CD4-positive, alpha-beta T cell treated with Interleukin-6 at 100 ng/mL for 8 hours (primary cell): ENCODE measurements at places on chromosomes 2 and 18.
A peak's percentile ranks its signal among the peaks of the same experiment; 100 is the strongest.

GRCh38 chr2:60045456-60045855, 508.0 kb downstream of the BCL11A start:
- no peak for DNase-seq

DNA sequence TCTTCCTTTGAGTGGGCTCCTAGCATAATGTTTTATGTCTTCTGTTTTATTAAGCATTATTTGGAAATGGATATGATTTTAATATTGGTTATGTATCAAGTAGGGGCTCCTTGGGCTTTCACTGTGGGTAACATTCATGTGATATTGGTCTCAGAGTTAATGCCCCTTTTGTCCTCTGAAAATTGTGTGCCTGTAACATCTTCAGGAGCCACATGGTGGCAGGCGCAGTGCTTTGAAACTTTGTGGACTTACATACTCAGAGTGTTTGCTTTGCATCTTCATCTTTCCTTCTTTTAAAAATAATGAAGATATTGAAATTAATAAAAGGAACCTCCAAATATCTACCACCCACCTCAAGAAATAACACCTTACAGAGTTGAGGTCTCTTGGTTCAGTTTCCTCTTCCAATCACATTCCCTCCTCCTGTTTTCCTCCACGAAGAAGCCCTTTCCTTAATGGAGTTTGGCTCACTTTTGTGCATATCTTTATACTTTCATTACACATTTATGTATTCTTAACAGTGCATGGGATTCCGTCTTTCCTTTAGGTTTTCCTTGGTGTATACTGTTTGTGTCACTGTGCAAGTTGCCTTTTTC, 73.5 kb downstream of the LIMS1 start:
- DNase-seq: peak; percentile 51

DNA sequence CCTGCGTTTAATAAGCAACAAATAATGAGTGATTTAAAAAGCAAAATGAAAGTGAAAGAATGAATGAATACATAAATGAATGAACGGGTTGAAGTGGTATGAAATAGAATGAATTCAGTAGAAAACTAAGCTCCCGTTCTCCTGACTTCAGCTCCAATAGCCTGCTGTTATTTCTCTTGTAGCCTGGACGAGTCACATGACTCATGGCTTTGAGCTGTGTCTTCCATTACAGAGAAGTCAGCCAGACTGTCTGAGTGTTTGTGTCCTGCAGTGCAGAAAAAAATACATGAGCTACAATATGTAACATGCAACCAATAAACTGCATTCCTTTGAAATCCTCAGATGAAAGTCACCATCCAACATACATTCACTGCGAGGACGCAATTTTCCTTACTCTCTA, 21.2 kb downstream of the SCG2 start:
- DNase-seq: no peak

- no peak for DNase-seq
Measured at GRCh38 chr2:217801115-217801531, 201.7 kb downstream of the TNS1 start.

DNA sequence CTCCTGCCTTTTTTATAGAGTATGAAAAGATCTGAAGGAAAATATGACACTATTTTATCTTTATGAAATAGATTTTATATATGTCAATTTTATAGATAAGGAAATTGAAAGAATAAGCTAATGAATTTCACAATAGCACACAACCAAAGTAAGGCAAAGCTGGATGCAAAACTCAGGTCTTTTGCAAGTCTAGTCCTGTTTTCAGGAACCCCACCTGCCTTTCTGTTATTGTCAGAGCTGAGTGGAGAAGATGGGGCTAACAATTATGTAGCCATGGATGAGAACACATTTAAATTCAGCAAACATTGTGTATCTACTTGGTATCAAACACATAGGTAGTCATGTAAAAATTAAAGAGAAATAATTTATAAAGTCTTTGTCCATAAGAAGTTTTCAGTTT, 161.5 kb upstream of the ZEB2 start:
- no peak for DNase-seq

DNA sequence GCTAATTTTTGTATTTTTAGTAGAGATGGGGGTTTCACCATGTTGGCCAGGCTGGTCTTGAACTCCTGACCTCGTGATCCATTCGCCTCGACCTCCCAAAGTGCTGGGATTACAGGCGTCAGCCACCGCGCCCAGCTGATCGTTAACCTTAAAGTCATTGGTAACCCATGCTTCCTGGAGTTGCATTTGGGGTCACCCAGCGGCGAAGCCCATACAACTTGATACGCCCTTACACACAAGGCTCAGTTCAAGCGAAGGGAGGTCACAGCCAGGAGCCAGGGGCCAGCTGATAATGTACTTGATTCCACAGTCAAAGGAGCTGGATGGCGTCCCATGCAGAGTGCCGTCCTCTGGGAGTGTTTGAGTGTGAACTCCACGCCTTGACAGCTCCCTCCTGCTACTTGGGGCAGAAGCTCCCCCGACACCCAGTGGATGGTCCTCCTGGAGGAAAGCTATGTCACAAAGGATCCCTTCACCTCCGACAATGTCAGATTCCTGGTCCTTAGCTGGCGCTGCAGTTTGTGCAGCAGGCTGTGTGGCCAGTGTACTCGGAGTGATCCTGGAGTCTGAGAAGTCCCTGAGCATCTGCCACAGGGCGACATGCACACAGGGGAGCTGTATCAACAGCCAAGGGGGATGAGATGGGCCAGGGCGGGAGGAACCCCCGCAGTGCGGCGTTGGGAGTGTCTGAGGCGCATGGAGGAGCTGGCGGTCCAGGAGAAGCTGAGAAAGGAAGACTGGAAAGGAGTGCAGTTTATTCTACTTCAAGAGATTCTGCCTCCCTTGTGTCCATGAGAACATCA, 7.9 kb downstream of the CLHC1 start:
- DNase-seq: no peak

DNA sequence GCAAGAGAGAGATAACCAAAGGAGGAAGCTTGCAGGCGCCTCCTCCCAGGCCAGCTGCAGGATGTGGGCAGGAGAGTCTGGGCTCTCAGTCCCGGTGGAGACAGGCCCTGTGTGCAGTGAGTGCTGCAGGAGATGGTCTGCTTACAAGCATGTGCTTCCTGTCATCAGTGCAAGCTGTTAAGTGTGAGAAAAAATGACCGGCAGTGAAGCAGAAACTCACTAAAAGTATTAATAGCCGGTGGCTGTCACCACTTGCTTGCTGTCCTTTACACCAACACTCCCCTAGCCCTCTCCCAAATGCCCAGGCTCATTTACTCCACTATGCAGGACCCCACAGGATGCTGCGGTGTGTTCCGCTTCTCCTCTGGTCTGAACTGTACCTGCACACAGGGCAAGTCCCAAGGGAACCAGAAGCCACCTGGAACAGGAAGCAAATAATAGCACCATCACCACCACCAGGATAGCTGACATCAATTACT, 435.6 kb upstream of the HS6ST1 start:
- no peak for DNase-seq

- no peak for DNase-seq
Measured at GRCh38 chr18:4020026-4020425, 435.1 kb downstream of the DLGAP1 start.

GRCh38 chr2:219632760-219633105, 5.3 kb downstream of the SLC4A3 start:
- DNase-seq: no peak

DNA sequence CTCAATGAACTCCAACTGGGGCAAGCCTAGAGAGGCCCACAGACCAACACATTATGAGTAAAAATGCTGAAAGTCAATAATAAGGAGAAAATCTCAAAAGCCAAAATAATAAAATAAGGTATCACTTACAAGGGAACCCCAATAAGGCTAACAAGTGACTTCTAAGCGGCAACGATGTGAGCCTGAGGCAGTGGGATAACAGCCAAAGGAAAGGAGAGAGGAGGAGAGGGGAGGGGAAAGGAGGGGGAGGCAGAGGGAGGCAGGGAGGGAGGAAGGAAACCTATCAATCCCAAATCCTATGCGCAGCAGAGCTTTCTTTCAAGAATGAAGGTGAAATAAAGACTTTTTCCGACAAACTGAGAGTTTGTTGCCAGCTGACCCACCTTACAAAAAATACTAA, 6.0 kb upstream of the NFATC1 start:
- DNase-seq: no peak

- DNase-seq: no peak
Measured at GRCh38 chr2:99974275-99974674, 168.1 kb downstream of the AFF3 start.

- DNase-seq: peak; percentile 89
Measured at GRCh38 chr2:196239622-196240587, 68.5 kb upstream of the STK17B start.

- DNase-seq: no peak
Measured at GRCh38 chr2:516131-516530, 161.1 kb downstream of the TMEM18 start.

- DNase-seq: no peak
Measured at GRCh38 chr18:50460062-50460461, 85.2 kb downstream of the SKA1 start.

DNA sequence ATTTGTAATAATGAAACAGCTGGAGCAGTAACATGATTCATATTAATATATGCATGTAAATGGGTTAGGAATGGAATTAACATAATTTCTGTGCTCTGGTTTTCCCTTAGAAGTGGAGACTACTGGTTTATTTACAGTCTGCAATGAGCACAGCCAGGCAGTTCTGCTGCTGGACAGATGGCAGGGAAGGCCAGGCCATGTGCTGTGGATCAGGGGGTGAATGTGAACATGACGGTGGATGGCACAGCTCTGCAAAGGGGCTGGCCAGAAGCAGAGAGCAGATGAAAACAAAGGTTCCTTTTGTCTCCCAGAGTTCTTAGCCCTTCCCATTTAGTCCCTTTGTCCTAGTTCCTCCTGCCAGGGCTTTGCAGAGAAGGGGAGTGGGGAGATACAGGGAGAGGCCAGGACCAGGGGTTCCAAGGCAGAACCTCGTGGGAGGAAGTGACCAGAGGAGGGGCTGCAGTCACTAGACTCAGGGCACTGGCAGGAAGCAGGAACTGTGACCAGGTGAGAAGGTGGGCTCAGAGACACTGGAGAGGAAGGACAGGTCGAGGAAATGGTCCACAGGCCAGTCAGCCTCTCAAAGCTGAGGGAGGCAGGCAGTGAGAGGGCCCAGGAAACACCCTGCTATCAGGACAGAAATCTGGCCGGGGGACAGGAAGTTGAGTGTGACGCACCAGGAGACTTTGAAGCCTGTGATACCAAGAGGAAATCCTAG, 112.9 kb upstream of the ATP8B1 start:
- no peak for DNase-seq

- DNase-seq: no peak
Measured at GRCh38 chr2:155308367-155309009, 610.0 kb downstream of the KCNJ3 start.

GRCh38 chr2:68351997-68352396, 13.1 kb upstream of the PLEK start:
- DNase-seq: no peak

DNA sequence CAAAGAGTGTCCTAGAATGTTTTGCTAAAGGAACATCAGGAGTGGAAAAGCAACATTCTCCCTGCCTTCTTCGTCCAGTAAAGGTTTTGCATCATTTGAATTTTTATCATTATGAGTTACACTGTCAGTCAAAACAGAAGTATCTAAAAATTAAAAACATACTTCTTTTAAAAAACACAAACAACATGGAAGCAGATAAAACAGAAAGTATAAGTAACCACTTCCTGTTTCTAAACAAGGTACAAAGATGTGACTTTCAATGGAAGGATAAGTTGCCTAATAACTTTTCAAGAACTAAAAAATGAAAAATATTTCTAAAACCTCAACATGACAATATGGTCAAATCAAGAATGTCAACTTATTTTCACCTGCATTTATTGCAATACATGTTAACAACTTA, 158.2 kb downstream of the STK39 start:
- DNase-seq: no peak

- no peak for DNase-seq
Measured at GRCh38 chr2:64679673-64680425, 26.1 kb upstream of the SERTAD2 start.

DNA sequence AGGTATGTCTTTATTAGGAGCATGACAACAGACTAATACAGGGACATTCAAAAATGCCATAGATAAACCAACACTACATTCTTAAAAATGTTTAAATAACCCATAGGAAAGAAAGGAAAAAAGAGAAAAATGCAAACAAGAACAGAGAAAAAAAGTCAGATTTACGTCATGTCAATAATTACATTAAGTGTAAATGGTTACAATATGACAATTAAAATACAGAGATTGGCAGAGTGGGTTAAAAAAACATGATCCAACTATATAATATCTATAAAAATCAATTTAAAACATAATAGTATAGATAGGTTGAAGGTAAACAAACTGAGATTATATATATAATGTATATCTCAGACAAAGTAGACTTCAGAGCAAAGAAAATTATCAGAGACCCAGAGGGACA, 255.8 kb downstream of the ANAPC1 start:
- DNase-seq: no peak

GRCh38 chr2:134623046-134623445, 95.8 kb downstream of the TMEM163 start:
- DNase-seq: no peak

- peak; percentile 81 for DNase-seq
Measured at GRCh38 chr2:113203901-113204519, 30.2 kb downstream of the PSD4 start.

- no peak for DNase-seq
Measured at GRCh38 chr2:50449306-50449705, 582.6 kb downstream of the NRXN1 start.

- DNase-seq: no peak
Measured at GRCh38 chr18:70636991-70637390, 348.1 kb downstream of the SOCS6 start.

DNA sequence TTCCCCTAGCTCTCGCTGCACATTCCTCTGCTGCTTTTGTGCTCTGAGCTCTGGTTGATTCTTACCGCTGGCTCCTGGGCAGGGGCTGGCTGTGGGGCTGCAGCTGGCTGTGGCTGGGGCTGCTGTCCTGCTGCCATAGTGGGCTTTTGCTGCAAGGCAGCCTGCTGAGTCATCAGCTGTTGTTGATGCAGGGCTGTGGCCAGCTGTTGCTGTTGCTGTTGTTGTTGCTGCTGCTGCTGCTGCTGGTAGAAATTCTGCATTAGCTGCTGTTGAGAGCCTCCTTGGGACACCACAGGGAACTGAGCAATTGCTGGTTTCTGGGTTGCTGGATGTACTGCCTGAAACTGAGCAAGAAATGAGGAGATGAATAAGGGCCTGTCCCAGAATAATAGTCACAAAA, 77.2 kb upstream of the NFU1 start:
- DNase-seq: no peak

DNA sequence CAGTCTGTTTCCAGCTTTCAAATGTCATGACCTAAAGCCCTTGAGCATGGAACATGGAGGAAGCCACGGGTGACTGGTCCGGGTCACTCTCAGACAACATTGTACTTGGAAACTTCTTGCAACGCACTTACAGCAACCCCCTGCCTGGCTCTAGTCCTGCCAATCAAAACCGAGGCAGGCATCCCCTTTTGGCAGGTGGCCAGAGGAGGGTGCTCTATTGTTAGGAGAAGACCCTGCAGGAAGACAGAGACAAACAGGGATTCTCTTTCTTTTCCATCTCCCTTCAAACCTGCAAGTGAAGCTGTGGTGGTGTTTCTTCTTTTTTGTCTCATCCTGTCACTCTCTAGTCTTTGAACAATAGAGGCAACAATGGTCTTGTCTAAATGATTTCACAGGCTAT, 667.2 kb downstream of the ZEB2 start:
- no peak for DNase-seq

- DNase-seq: no peak
Measured at GRCh38 chr2:145617906-145618305, 1098.0 kb upstream of the ZEB2 start.
